Neuronal stem cell (in vitro differentiated cells): ENCODE measurements at places on chromosomes 13 and 19.

- no peak overlapping the region for H3K4me3 ChIP-seq
- no peaks in the 10 kb centered on the region for H3K27me3 ChIP-seq
- DNase-seq, result no peak
- H3K36me3 ChIP-seq, result no peaks in the 10 kb centered on the region
These were observed 4.2 kb downstream of the PTGIR start for GRCh38 chr19:46620716-46621115.

DNA sequence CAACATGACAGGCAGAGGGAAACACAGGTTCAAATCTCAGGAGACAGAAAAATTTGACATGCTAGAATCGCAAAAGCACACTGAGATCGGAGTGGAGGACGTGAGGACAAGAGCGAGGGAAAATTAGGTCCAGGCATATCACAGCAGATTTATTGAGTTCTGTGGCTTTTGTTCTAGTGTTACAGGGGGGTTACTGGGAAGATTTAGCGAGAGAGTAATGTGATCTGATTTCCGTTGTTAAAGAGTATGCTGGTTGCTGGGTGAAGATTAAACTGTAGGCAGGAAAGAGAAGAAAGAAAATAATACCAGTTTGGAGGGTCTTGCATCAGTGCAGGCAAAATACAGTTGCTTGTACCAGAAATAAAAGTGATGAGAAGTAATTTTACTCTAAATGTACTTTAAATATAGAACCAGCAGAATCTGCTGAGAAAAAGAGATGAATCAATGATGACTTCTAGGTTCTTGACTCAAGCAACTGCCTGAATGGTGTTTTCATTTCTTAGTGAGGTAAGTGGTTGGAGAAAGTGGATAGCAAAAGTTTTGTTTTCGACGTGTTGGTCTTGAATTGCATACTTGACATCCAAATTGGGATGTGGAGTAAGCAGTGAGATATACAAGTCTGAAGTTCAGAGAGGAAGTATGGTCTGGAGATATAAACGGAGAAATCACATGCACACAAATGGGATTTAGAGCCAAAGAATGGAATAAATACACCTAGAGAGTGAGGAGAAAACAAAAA lies 35.7 kb downstream of the UFM1 start:
- H3K36me3 ChIP-seq, result no peaks in the 10 kb centered on the region
- no peak overlapping the region for H3K27ac ChIP-seq
- no peaks in the 10 kb centered on the region for H3K27me3 ChIP-seq
- no peaks in the 10 kb centered on the region for H3K4me1 ChIP-seq

- DNase-seq, result no peak
- H3K27ac ChIP-seq, result no peak overlapping the region
- H3K4me1 ChIP-seq, result no peaks in the 10 kb centered on the region
- H3K4me3 ChIP-seq, result no peak overlapping the region
- no peaks in the 10 kb centered on the region for H3K27me3 ChIP-seq
These were observed 78.8 kb upstream of the TMTC4 start for GRCh38 chr13:100753376-100753775.

DNA sequence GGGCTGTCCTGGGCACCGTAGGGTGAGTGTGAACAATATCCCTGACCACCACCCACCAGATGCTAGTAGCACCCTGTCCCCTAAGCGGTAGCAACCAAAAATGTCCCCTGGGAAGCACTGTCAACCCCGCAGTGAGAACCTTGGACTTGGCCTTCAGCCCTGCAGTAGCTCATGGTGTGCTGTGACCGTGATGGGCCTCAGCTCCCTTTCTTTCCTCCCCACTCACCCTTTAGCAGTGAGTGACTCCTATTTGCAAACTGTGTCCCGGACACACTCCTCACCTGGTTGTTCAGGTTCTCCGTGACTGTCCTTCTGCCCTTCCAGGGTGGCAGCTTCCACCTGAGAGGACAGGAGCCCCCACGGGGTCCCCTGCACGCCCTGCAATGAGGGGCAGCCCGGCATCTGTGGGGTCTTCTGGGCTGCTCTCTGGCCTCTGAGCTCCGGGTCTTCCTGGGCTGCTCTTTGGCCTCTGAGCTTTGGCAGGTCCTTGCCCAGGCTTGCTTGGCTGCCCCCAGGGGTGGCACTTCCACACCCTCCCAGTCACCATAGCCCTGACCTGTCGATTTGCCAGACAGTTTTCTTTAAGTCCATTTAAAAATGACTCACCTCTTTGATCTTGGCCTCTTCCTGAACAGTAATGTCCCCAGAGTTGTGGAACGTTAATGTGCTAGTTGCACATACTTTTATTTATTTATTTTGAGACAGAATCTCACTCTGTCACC lies 3.8 kb downstream of the KDM4B start:
- H3K4me3 ChIP-seq, result no peak overlapping the region
- peaks cover 2% of the 10 kb centered on the region for H3K36me3 ChIP-seq
- no peak for DNase-seq
- H3K27ac ChIP-seq, result no peak overlapping the region
- H3K4me1 ChIP-seq, result peaks cover 29% of the 10 kb centered on the region

GRCh38 chr19:47790398-47790814 lies 11.9 kb downstream of the SELENOW start:
- H3K36me3 ChIP-seq, result peaks cover 2% of the 10 kb centered on the region
- DNase-seq, result peak; percentile 80
- no peaks in the 10 kb centered on the region for H3K4me1 ChIP-seq
- no peaks in the 10 kb centered on the region for H3K27me3 ChIP-seq
- peak overlapping the region; percentile 56 for H3K27ac ChIP-seq

DNA sequence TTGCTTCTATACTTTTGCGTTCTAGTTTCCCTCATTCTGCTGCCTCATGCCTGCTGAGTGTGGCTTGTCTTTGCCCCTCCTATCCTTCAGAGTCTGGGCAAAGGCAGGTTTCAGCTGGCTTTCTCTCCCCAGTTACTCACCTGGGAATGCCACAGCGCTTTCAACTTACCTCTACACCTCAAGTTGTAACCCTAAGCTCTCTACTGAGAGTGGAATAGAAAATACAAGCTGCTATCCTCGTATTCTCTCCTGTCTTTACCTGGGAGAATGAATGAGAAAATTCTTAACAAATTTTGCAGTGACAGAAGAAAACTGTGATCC lies 316.3 kb upstream of the KLF12 start:
- no peak overlapping the region for H3K27ac ChIP-seq
- H3K36me3 ChIP-seq, result no peaks in the 10 kb centered on the region
- no peak for DNase-seq
- H3K4me3 ChIP-seq, result no peak overlapping the region
- H3K27me3 ChIP-seq, result no peaks in the 10 kb centered on the region

GRCh38 chr13:43191546-43191945 lies 168.2 kb downstream of the DNAJC15 start:
- H3K4me3 ChIP-seq, result no peak overlapping the region
- H3K4me1 ChIP-seq, result no peaks in the 10 kb centered on the region
- DNase-seq, result no peak
- no peaks in the 10 kb centered on the region for H3K36me3 ChIP-seq
- no peak overlapping the region for H3K27ac ChIP-seq
- H3K27me3 ChIP-seq, result no peaks in the 10 kb centered on the region

- no peaks in the 10 kb centered on the region for H3K27me3 ChIP-seq
- no peak for DNase-seq
- H3K36me3 ChIP-seq, result no peaks in the 10 kb centered on the region
These were observed 9.9 kb downstream of the IGFL1 start for GRCh38 chr19:46239193-46240024.

DNA sequence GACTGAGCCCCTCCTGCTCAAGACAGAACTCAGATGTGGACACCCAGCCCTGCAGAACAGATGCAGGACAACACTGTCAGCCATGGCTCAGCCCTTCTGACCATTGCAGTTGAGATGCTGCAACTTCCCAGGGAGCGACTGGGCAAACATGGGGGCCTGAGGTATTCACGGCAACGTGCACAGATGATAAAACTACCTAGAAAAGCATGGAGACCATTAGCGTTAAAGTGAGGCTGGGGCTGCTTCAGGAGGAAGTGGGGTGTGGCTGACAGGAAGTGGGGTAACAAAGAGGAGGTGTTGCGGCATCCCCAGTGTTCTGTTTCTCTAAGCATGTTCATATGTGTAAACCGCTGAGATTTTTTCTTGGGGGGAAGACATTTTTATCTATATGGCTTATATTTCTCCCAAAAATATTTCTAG lies 1.3 kb upstream of the SIGLEC9 start:
- no peak overlapping the region for H3K4me3 ChIP-seq
- H3K36me3 ChIP-seq, result no peaks in the 10 kb centered on the region
- DNase-seq, result no peak
- no peaks in the 10 kb centered on the region for H3K27me3 ChIP-seq
- H3K27ac ChIP-seq, result no peak overlapping the region
- peaks cover 3% of the 10 kb centered on the region for H3K4me1 ChIP-seq

- H3K4me3 ChIP-seq, result peak overlapping the region; percentile 83
- H3K36me3 ChIP-seq, result no peaks in the 10 kb centered on the region
- no peaks in the 10 kb centered on the region for H3K27me3 ChIP-seq
- H3K4me1 ChIP-seq, result peaks cover 2% of the 10 kb centered on the region
These were observed 4.6 kb upstream of the TPP2 start for GRCh38 chr13:102591988-102592781.

DNA sequence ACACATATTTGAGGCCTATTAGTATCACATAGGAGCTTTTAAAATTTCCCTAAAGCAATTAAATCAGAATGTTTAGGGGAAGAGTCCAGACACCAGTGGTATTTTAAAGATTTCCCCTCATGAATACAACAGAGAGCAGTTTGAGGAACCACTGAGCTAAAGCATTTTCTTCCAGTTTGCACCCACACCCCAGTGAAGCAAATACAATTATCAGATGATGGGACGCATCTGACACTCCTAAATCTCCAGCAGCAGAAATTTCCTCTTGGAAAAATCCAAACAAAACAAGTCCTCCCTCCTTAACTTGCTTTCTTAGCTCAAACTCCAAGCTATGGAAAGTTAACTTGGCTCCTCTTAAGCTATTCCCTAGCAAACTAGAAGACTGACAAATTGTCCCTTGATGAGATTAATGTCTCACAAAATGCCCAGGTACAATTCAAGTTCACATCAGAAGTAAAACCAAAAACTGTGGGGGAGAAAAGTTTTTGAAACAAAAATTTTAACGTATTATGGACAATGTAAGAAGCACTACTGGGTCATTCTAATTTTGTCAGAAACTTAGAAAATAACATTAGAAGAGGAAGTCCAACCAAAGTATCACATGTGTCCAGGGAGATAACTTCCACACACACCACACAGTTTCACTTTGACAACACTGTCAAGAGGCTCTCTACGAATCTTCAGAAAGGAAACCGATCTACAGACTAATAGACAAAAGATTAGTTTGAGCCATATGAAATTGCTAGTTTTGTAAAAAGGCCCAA lies 74.1 kb downstream of the ABCC4 start:
- H3K4me1 ChIP-seq, result no peaks in the 10 kb centered on the region
- H3K36me3 ChIP-seq, result no peaks in the 10 kb centered on the region
- no peak overlapping the region for H3K4me3 ChIP-seq
- no peak for DNase-seq
- H3K27me3 ChIP-seq, result no peaks in the 10 kb centered on the region

GRCh38 chr19:41876847-41877832 lies at the start of gene CD79A:
Gene CD79A, plus strand, starts transcription at chr19:41877279. Its CDS starts 26 bp downstream, at chr19:41877305.
- no peaks in the 10 kb centered on the region for H3K4me1 ChIP-seq
- no peak within 1 kb of the TSS for H3K4me3 ChIP-seq
- no peak for DNase-seq
- peaks cover 7% of the 10 kb centered on the region for H3K27me3 ChIP-seq
- H3K27ac ChIP-seq, result no peak within 1 kb of the TSS
- H3K36me3 ChIP-seq, result peaks cover 2% of the 10 kb centered on the region

- DNase-seq, result no peak
- H3K4me3 ChIP-seq, result no peak overlapping the region
- no peaks in the 10 kb centered on the region for H3K4me1 ChIP-seq
These were observed 186.5 kb downstream of the MZT1 start for GRCh38 chr13:72540881-72541280.

DNA sequence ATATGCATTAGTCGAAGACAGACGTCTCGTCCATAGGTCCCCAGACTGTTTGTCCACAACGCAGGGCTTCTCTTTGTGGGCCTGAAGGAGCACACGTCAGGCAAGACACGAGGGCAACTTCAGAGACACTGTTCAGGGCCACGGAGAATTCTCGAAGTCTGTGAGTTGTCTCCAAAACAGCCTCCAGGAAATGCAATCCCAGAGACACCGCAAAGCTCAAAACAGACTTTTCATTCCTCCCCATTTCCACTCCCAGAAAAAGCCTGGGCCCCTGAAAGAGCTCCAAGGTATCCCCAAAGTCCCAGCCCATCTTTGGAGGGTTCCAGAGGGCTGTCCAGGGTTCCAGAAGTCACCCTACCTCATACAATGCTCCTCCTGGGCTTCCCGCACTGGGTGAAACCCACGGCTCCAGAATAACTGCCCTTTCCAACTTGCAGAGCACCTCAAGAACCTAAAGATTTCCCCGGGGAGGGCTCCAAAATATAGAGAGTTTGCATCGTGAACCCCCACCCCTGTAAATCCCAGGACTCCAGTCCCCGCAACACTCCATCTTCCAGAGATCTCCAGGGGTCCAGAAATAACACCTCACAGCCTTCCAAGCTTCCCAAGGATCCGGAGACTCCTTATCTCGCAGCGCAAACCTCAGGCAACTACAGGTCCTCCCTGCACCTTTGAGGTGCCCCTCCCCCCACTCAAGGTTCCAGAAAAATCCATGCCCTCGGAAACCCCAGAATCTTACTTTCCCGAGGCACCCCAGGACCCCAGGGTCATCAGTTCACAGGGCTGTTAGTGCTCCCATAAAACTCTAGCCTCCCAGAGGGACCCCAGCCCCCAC lies 687 bp upstream of the FTL start:
- H3K4me1 ChIP-seq, result peaks cover 23% of the 10 kb centered on the region
- peaks cover 16% of the 10 kb centered on the region for H3K36me3 ChIP-seq
- no peaks in the 10 kb centered on the region for H3K27me3 ChIP-seq
- peak overlapping the region; percentile 80 for H3K27ac ChIP-seq

GRCh38 chr13:103006641-103007426 lies 59.4 kb downstream of the SLC10A2 start:
- H3K4me1 ChIP-seq, result no peaks in the 10 kb centered on the region
- H3K36me3 ChIP-seq, result no peaks in the 10 kb centered on the region
- no peaks in the 10 kb centered on the region for H3K27me3 ChIP-seq
- H3K27ac ChIP-seq, result no peak overlapping the region
- H3K4me3 ChIP-seq, result no peak overlapping the region

DNA sequence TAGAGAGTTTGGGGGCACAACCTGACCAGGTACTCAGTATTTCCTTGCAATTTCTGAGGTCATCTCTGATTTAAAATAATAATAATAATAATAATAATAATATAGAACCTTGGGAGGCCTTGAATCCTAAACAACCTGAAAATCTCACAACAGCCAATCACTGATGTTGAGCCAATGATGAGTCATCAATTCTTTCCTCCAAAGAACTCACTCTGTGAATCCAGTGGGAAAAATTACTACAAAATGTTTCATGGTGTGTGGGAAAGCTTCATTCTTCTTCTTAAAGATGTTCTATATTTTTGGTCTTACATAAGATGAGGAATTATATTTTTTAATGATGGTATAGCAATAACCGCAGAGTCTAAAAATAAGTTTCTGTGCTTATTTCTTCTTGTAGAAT lies 594.6 kb downstream of the EFNB2 start:
- no peaks in the 10 kb centered on the region for H3K4me1 ChIP-seq
- H3K27ac ChIP-seq, result no peak overlapping the region
- no peaks in the 10 kb centered on the region for H3K36me3 ChIP-seq
- no peak for DNase-seq
- H3K27me3 ChIP-seq, result no peaks in the 10 kb centered on the region
